ENCODE measurements at places on chromosomes 2 and 18.

DNA sequence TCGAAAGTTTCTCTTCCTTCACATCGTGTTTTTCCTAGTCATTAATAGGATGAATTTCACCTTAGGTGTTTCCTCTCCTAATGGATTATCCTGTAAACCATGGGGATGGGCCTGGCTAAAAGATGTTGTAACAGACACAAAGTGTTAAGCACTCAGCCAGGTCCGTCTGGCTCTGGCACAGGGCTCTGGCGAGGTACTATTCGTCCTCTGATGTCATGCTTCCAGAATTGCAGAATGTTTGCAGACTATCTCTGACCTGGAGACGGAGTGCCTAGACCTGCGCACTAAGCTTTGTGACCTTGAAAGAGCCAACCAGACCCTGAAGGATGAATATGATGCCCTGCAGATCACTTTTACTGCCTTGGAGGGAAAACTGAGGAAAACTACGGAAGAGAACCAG lies 13.2 kb downstream of the ATG16L1 start:
- no peak for DNase-seq

DNA sequence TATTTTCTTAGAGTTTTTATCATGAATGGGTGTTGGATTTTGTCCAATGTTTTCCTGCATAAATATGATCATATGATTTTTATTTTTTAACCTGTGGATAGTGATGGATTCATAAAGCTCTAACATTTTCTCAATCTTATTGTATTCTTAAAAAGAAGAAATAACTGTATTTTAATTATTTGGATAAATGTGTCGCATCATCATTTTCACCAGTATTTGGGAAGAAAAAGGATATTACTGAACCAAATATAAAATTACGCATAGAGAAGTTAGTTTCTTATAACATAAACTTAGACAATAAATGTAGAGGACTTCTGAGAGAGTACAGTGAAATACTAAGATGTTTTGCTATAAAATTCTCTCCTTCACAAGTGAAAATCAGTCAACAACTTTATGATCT lies 126.0 kb upstream of the CHST9 start:
- no peak for DNase-seq

GRCh38 chr18:79568543-79569205 lies 110.9 kb upstream of the CTDP1 start:
- no peak for DNase-seq

GRCh38 chr2:127581516-127582490 lies 46.3 kb downstream of the MYO7B start:
- DNase-seq = no peak

- DNase-seq = no peak
These were observed 1024.2 kb upstream of the ACVR2A start for GRCh38 chr2:146820672-146821071.

- no peak for DNase-seq
These were observed 18.3 kb upstream of the TAF4B start for GRCh38 chr18:26207937-26208336.

GRCh38 chr2:69601179-69601612 lies 42.3 kb downstream of the AAK1 start:
- no peak for DNase-seq

GRCh38 chr2:229586012-229586411 lies 128.3 kb downstream of the DNER start:
- no peak for DNase-seq

DNA sequence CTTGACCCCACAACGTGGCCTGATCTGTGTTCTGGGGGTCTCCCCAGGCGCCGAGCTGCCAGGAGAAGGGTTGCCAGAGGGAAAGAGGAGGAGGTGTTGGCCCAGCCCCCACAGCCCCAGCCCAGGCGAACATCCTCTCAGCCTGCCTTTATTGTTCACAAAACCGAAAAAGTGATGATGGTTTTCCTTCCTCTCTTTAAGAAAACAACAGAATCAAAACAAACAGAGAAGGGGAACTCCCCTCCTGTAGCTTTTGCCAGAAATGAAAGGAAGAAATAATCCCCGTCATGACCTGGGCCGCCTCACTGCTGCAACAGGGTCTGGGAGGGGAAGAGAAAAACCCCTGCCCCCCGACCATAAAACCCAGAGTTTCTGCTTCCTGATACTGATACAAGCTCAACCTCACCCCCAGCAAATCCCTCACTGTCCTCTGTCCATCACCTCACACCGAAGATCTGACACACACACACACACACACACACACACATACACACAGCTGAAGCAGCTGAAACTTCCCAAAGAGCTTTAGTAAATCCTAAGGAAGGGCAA lies 52.0 kb downstream of the ZFP36L2 start:
- DNase-seq = peak; percentile 69

GRCh38 chr2:88765154-88765888 lies 73.8 kb downstream of the RPIA start:
- no peak for DNase-seq

DNA sequence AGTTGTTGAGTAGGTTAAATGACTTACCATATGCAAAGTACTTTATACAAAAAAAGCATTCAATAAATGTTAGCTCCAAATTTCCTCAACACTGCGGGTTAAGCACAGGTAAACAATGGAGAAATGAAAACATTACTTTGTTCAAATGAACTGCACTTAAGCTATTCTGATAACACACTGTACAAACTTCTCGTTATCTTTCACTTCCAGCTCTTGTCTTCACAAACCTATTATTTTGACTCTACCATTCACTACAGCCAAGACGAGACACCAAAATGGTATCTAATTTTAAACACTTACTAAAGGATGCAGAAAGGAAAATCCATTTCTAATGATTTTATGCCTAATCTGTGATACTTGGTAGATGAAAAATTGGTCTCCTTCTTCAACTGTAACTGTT lies 43.8 kb downstream of the SLC40A1 start:
- no peak for DNase-seq

- DNase-seq = no peak
These were observed 25.3 kb downstream of the MMADHC start for GRCh38 chr2:149562324-149562723.

GRCh38 chr2:38178119-38178518 lies 102.2 kb upstream of the CYP1B1 start:
- DNase-seq = no peak

GRCh38 chr18:45255197-45255890 lies 359.9 kb upstream of the SLC14A2 start:
- DNase-seq = no peak

DNA sequence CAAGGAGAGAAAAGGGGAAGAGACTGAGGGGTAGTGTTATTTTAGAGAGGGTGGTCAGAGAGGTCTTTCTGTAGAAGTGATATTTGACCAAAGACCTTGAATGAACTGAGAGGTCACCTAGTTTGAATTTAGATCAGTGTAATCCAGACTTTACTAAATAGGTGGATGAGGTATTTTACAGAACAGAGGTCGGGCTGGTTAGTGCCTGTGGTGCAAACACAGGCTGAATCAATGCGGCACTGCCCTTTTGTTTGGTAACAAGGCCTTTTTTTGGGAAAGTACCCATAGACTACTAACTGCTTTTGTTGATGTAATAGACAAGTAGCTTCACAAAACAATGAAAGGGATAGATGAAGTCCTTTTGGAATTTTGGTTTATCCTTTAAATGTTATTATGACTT lies 15.9 kb downstream of the RAPGEF4 start:
- DNase-seq = no peak

DNA sequence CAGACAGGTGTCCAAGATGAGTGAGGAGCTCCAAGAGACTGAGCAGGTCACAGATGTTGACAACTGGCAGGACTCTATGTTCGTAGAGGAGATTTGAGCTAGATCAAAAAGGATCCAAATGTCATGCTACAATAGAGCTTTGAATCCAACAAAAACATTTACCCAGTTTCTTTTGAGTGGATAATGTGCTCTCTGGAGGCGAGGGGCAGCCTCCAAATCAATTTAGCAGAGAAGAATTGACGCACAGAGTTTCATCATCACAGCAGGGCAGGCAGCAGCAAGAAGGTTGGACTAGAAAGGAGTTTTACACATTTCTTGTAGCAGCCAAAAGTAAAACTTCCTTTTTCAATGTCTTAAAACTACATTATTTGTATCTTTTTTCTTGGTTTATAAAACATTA lies 653.0 kb downstream of the RNF144A start:
- DNase-seq = no peak

DNA sequence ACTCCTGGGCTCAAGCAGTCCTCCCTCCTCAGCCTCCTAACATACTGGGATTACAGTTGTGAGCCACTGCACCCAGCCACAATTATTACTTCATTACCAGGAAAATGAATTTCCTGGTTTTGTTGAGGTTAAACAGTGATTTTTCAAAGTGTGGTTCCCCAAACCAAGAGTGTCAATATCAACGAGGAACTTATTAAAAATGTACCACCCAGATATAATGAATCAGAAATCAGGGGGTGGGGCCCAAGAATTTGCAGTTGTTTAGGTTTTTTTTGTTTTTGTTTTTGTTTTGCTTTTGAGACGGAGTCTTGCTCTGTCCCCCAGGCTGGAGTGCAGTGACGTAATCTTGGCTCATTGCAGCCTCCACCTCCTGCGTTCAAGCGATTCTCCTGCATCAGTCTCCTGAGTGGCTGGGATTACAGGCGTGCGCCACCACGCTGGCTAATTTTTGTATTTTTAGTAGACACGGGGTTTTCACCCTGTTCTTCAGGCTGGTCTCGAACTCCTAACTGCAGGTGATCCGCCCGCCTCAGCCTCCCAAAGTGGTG lies 94.1 kb downstream of the WDSUB1 start:
- no peak for DNase-seq

GRCh38 chr2:65050931-65051330 lies 5.3 kb upstream of the CEP68 start:
- DNase-seq = no peak

- DNase-seq = no peak
These were observed 222.9 kb downstream of the PTPRM start for GRCh38 chr18:7789856-7790552.

DNA sequence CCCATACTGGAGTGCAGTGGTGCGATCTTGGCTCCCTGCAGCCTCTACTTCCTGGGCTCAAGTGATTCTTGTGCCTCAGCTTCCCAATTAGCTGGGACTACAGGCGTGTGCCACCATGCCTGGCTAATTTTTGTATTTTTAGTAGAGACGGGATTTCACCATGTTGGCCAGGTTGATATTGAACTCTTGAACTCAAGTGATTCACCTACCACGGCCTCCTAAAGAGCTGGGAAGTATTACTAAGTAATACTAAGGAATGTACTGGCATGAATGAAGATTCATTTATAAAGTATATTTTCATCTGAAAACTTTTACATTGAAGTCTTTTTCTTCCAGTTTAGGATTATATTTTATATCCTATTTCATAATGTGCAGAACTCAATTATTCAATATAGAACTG lies 38.1 kb downstream of the NUP35 start:
- DNase-seq = no peak
